ENCODE measurements at places on chromosomes 7 and 10.
A peak's percentile ranks its signal among the peaks of the same experiment; 100 is the strongest.

- no peak for DNase-seq
Measured at GRCh38 chr7:15481132-15481531, 80.7 kb downstream of the AGMO start.

DNA sequence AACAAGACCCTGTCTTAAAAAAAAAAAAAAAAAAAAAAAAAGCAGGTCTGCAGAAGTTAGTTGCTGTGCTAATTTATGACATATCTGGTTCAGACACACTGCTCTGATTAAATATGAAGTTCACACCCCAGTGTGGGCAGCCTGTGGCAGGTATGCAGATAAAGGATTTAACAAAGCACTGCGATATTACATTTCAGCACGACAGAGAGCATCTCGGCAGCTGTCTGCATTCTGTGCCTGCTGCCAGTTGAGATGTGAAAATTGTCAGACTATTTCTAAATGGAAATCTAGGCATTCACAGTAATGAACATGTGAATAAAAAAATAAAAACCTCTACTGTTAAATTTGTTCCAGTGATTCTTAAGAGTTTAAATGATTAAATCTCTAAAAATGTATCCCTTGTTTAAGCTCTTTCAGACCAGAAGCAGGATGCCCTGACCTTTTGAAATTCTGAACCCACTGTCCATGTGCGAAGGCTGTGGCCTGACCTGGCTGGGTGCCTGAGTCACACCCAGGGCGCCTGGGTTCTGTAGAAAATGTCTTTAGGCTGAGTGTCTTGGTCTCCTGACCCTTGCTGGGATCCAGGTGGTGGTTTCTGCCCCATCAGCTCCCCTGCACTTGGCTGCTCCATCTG, 272.9 kb downstream of the WDR37 start:
- DNase-seq = no peak

GRCh38 chr10:93224005-93224779, 150.5 kb downstream of the CYP26A1 start:
- no peak for DNase-seq

- DNase-seq = no peak
Measured at GRCh38 chr7:117071551-117071950, 118.2 kb downstream of the ST7 start.

DNA sequence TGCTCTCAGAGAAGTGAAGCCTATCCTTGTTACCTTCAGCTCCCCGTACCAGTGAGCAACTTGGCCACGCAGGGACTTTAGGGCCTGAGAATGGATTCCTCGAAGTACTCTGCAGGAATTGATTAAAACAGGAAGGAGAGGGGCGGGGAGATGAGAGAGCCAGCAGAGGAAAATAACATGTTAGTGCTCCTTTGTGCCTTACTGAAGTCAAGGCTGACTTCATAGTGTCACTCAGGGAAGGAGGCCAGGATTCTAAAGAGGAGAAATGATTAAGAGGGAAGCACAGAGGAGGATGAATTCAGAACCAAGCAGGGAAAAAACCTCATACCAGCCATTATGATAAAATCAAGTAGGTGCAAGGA, 195.6 kb upstream of the RHOBTB1 start:
- no peak for DNase-seq

- no peak for DNase-seq
Measured at GRCh38 chr7:131504157-131504899, 52.1 kb downstream of the PODXL start.

DNA sequence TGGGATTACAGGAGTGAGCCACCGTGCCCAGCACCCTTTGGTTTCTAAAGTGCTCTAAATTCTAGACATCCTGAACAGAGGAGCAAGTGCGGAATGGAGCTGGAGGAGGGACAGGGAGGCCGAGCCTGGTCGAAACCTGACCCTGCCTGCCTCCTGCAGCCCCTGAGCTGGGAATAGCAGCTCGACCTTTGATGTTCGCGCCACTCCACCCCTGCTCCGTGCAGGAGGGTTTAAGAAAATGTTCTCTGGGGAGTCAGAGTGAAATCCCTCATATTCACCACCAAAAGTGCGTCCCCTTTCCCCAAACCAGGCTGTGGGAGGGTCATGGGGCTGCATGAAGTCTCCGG, 1.8 kb downstream of the PGAM2 start:
- no peak for DNase-seq

DNA sequence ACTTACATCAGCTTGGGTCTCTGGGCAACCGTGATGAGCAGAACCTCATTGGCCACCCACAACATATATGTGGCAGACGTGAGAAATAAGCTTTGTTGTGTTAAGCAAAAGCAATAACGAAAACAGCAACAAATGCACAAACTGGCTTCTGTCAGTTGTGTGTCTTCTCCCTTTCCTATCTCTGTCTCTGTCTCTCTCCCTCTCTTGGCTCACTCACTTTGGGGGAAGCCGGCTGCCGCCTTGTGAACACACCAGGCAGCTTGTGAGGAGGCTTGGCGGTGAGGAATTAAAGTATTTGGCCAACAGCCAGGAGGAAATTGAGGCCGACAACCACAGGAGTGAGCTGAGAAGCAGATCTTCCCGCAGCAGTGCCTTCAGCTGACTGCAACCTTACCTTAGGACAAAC, 21.9 kb upstream of the CDCA7L start:
- DNase-seq = no peak

- DNase-seq = peak; percentile 0
Measured at GRCh38 chr10:81873932-81874816, 820 bp upstream of the NRG3 start.

DNA sequence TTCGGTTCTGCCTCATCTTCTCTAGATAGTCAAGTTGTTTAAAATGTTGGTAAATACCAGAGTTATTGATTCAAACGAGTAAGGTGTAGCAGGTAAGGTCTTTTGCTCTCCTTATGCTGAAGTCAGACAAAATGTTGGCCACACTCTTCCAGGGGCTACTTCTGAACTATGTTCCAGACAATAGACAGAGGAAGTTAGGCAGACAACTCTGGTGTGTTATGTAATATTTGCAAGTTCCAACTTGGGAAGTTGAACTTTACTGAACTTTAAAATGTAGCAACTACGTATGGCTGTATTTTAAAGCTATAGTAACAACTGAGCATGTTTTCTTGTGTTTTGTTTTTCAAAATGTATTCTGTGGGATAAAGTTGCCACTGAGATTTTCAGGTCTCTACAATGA, 125.7 kb upstream of the NEBL start:
- DNase-seq = no peak

DNA sequence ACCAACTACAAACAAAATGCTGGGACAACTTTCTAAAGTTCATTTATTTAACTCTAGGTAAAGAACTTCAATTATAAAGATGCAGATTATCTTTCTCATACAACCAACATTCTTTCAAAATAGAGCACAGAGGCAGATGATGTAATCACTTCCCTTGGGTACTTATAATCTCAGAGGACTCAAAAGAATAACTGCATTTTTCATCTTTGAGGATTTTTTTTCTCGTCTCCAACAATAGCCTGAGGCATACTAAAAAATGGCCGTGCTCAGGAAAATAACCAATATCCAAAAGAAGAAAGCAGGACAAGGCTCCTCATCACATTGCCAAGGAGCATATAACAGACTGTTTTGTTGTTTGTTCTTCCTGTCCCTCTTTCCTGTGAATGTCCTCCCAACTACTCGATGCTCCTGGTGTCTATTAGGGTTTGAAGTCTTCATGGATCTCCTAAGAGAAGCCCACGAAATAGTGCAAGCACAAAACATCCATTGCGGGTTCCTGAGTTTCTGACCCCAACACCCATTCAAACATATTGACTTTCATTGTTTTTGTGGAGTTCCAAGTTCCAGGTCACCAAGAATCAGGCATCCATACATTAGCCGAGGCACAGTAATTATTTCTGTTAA, 182.9 kb downstream of the SORCS1 start:
- no peak for DNase-seq

DNA sequence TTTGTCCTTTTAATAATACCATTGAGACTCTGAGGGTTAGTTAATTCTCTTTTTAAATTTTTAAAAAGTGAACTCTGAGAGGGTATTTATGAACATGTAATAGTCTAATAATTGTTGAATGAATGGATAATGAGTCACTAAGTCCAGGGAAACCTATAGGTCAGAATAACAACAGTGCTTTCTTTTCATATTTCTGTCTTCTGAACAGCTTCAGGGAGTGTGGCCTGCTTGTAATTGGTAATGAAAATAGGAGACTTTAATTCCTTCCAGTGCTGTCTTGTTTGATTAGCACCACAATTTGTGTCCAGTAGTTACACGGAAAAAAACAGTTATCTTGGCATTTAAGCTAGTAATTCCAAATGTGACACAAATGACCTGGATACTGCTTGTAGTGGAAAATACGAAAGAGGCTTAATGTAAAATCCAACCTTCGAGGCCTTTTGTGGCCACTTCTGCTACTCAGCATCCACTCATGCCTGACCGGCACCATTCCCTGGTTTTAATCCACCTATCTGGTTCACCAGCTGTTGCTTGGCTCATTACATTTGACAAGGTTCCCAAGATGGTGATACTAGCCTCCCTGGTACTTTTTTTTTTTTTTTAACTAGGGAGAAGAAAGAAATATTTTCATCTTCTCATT, 149.3 kb upstream of the IMMP2L start:
- DNase-seq = no peak

- DNase-seq = no peak
Measured at GRCh38 chr10:112639298-112639697, 192.3 kb downstream of the VTI1A start.

DNA sequence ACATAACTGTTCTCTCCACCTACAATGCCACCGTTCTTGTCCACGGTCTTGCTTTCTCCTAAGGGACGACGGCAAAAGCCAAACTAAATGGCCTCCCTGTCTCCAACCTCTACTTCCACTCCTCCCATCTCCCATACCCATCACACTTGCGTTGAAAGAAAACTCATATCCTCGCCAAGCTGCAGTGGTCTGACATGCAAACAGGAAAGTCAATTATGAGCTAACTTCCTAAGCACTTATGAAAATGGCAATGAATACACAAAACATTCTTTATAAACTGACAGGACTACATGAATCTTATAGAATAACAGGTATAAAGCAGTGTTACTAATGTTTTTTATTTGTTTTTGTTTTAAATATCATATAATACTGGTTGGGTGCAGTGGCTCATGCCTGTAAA, 46.4 kb downstream of the TYW1B start:
- DNase-seq = no peak

DNA sequence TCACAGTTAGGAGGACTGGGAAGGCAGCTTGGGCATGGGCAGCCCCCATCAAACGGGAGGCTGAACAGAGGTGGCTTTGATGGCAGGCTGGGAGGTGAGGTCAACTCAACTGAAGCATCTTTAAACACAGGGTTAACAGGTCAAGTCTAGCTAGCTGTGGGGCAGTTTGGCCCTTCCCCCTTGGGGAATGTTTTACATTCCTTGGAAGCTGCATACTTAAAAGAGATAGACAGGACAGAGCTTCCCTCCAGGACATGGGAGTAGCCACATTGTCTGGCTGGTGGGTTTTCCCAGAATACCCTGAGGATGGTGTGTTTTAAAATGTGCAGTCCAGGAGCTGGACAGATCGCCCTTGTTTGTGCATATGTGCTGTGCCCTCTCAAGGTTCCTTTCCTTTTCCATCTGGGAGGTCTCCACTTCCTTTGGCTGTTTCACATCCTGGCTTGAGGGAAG, 6.8 kb upstream of the RASSF4 start:
- no peak for DNase-seq
